ENCODE measurements at places on chromosomes 16 and 17. TPM values are rescaled to one million over a fixed set of nuclear protein-coding genes. Genes with fewer than 3 reads are reported as not detected.

The ZNF23 gene
- total RNA-seq, result 16.2 TPM

The SSTR5 gene
- not detected for total RNA-seq

The CDH13 gene
- total RNA-seq, result not detected

The LPO gene
- total RNA-seq, result not detected

The GDPD3 gene
- 31.5 TPM for total RNA-seq

The MLKL gene
- 37.5 TPM for total RNA-seq

The CDR2L gene
- total RNA-seq, result 0.20 TPM

The CUEDC1 gene
- total RNA-seq, result 0.61 TPM

The MYH1 gene
- total RNA-seq, result not detected

The DDX28 gene
- 16.1 TPM for total RNA-seq

The CA5A gene
- not detected for total RNA-seq

- no peak for DNase-seq
These were observed 2.2 kb upstream of the KRTAP4-1 start for GRCh38 chr17:41186872-41187271.

DNA sequence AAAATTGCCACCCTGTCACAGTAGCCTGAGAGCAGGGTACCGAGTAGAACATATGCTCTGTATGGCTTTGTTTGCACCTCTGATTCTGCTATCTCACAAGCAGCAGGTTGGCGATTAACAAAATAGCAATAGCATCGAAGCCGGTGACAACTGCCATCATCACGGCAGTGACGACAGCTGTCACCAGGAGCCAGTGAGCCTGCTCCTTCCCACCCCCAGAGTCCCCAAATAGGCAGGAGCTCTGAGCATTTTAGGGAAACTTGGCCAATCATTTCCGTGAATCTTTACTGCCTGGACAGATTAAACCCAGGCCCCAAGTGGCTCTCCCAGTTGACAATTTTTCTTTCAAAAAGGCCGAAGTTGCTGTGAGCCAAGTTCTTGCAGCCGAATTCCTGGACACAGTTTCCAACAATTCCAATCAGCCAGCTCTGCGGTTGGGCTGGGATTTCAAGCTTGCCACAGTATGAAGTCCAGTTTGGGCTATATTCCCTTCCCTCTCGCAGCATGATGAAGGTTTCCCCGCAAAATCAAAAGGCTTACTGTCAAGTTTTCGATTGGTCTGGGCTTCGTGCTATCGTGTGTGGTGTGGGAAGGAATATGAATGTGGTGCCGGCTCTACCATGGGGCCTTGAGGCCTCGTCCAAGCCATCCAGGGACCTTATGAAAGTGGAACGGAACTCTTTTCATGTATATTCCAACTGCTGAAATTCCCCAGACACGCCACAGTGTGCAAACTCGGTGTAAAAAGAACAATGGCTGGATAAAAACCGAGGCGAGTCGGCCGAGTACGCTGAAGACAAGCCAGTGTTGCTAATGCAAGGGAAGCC, 186.6 kb downstream of the C16orf78 start:
- DNase-seq, result no peak

DNA sequence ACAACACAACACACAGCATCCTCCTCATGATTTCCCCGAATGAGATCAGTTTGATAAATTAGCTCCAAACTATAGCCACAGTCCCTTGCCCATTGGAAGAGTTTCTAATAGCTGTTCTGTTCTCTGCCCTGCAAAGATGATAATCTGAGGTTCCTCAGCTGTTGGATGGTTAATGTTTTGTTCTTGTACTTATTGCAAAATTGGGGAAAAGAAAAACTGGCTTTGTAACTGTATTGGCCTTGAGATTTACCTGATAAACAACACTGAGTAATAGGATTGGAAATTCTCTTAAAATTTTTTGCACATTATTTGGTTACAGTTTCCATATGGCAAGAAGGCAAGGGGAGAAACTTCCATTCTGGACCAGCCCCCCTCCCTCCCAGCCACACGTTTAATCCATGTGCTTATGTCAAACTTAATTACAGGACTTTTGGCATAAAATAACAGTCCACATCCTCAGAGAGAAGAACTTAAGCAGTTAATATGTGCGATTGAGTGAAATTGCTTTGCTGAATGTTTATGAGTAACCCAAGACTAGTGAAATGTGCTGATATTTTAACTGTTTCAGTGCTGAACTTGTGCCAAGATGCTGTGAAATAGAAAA, 119.1 kb upstream of the ZFHX3 start:
- DNase-seq, result no peak

- DNase-seq, result no peak
These were observed 88.4 kb downstream of the ABCC12 start for GRCh38 chr16:48067388-48067787.

DNA sequence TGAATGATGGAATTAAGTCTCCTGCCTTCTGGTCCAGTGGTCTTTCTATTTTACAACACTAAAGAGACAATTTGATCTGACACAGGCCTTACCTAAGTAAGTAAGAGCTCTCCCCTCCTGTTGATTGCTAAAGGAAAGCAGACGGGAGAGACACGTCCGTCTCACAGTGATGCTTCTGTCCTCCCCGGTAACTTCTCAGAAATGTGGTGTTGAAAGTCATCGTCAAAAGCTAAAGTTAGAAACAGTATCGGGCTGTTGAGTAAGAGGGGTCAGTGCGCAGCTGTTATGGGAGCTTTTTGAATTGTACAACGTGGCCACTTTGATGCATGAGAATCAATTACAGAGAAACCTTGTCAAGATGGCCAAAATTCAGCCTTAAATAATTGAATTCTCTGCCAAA, 1.9 kb upstream of the RBFOX1 start:
- no peak for DNase-seq

- peak; percentile 87 for DNase-seq
These were observed at the start of gene SF3B3 for GRCh38 chr16:70523743-70524398. Gene SF3B3 (plus strand): TSS chr16:70523816. CDS start chr16:70526657, 2,841 bp downstream.

DNA sequence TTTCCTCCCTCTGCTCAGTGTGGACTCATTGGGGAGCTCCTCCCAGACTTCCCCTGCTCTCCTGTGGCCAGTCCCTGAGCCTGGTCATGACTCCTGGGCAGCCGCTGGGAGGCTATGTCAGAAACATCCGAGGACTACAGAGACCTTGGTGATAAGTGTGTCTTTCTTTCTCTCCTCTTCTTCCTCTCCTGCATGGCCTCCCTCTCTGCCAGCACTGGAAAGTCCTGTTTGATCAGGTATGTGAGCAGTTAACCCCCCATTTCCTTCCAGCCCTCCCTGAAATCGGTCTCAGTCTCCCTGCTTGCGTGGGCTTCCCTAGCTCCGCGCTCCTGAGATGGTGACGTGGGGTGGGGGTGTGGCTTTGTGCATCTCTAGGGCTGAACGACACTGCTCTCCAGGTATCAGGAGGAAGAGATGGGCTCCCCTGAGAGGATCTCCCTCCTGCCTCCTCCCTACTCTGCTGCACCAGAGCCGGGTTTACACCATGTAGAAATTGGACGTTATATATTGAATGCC, 2.1 kb downstream of the RHBDL3 start:
- no peak for DNase-seq

DNA sequence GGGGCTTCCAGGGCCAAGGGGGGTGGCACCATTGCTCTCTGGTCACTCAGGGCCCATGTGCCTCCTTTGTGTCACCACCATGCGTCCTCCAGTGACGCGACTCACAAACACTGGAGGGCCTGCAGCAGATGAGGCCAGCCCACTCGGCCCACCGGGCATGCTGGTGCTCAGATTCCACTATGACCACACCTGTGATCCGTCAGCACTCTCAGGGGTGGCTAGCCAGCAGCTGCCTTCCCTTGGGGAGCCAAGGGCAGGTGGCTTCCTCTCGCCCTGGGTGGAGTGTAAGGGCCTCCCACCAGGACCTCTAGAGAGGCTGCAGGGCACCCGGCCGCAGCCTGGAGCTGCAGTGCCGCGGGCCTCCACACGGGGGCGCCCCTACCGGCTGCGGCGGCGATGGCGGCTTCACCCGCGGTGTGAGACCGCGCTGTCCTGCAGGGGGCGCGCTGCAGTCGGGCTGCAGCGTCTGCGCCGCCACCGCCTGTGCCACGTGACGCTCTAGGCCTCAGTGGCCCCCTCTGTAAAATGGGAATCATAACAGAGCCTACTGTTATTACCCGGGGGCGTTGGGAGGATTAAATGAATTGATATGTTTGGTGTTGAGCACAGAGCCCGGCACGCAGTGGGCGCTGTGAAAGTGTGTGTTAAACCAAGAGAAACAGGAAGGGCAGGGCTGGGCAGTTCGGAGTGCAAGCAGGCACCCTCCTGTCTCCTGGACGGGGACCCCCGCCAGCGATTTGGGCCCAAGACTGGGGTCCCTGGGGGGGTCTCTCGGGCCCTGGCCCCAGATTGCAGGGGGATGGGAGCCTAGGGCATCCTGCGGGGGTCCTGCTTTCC, 192.4 kb upstream of the GSE1 start:
- peak; percentile 73 for DNase-seq

DNA sequence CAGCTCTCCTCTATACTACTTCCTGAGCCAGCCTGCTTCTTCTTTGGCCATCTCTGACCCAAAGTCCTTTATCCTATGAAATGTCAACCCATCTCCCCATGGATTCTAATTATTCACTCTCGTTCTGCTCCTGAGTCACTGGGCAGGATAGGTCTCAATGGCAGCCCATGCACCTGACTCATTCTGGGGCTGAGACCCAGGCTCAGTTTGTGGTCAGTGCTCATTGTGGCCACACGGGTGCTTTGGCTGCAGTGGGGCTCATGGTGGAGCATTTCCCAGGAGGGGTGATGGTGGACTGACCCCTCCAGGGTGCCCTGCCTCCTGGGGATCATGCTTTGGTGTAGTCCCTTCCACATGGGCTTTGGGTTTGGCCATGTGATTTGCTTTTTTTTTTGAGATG, 154.8 kb upstream of the WSCD1 start:
- DNase-seq, result no peak

GRCh38 chr16:50354629-50355456, 13.9 kb downstream of the BRD7 start:
- DNase-seq, result no peak

DNA sequence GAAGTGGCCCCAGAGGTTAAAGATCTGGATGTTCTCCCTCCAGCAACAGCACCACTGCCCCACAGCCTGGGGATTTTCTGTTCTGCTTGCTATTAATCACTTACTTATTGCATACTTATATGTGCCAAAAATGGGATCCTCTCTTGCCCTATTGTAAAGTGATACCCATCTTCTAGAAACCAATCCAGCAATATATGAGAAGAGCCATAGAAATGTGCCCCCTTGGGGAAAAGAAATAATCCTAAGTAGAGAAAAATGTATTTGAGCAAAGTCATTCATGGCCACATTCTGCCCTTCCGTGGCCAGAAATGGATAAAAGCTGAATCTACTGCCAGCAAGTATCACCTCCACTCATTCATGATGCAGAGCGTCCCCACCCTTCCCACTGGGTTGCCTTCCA, 20.9 kb downstream of the SOST start:
- DNase-seq, result no peak

- no peak for DNase-seq
These were observed 47.1 kb upstream of the YPEL2 start for GRCh38 chr17:59284317-59284716.

DNA sequence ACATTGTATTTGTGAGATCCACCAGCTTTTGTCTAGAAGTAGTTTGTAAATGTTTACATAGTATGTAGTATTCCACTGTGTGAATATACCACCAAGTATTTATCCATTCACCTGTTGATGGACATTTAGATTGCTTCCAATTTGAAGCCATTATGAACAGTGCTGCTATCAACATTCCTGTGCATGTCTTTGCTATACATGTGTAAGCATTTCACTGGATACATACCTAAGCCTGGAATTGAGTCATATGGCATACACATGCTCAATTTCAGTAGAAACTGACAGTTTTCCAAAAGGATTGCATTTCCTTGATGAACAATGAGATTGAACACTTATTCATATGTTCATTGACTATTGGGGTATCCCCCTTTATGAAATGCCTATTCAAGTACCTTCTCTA, 540.6 kb upstream of the SOX9 start:
- no peak for DNase-seq

GRCh38 chr16:49012961-49013726, 268.5 kb downstream of the CBLN1 start:
- no peak for DNase-seq

GRCh38 chr17:63578769-63579111, 22.0 kb upstream of the TACO1 start:
- no peak for DNase-seq

- no peak for DNase-seq
These were observed 198.2 kb upstream of the CHMP6 start for GRCh38 chr17:80793421-80793820.

- peak; percentile 30 for DNase-seq
These were observed 37.7 kb downstream of the REXO5 start for GRCh38 chr16:20844054-20844453.

DNA sequence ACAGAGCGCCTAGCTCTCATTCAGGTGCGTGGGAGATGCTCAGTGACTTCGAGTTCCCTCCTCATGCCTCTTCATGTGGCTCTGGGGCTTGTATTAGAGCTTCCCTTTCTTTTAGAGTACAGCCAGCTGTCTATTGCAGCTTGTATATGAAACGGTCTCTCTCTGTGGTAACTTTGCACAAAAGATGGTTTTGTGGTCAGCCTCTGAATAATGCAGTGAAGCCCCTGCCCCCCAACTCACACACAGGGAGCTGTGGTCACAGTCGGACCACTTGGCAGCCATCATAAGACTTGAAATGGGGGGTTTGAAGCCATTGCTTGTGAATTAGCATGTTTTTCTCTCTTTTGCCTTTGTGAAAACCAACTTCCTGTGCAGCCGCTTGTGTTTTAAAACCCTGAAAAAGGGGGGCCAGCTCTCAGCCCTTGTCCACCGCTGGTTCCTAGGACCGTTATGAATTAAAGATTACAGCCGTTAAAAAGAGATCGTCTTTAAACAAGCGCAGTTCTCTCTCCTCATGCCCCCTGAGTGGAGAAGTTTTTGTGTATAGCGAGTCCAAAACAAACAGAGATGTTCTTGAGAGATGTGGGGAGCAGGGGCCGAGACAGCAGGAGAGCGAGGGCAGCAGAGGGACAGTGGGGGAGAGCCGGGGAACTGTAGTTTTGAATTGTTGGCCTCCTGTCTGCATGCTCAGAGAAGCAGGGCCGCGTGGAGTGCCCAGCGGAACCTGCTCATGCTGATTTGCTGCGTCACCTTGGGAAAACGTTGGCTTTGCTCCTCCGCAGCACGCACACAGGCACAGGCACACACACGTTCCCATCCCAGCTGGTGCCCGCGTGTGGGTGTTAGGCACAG, 199.0 kb downstream of the MSI2 start:
- peak; percentile 12 for DNase-seq

DNA sequence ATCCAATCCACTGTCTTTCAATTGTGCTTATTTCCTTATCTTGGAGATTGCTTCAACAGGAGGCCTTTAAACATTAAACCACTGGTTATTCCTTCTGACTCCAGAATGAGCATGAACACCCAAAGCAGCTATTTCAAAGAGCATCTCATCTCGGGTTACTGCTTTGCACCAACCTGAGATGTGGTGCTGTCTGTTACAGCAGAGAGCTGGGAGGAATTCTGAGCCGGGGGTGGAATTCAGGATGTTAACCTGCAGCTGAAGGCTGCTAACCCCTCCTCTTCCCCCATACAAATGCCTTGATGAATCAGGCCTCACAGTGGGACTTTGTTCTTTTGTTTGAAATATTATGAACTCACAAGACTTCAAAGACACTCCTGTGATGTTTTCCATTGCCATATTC, 113.1 kb downstream of the SHISA9 start:
- no peak for DNase-seq
